ENCODE measurements at places on chromosomes 16 and 17. TPM values are rescaled to one million over a fixed set of nuclear protein-coding genes. Genes with fewer than 3 reads are reported as not detected.

Gene MYH1
- not detected for total RNA-seq

Gene HSD11B2
- 3.8 TPM for total RNA-seq

Gene ACSM2A
- total RNA-seq: not detected

Gene DCAKD
- 91.8 TPM for total RNA-seq

Gene KRT222
- total RNA-seq: not detected

Gene SOX9
- 36.9 TPM for total RNA-seq

Gene MT1X
- total RNA-seq: 13.2 TPM

Gene CMTM2
- 0.54 TPM for total RNA-seq

Gene FBXW10
- total RNA-seq: 0.20 TPM

DNA sequence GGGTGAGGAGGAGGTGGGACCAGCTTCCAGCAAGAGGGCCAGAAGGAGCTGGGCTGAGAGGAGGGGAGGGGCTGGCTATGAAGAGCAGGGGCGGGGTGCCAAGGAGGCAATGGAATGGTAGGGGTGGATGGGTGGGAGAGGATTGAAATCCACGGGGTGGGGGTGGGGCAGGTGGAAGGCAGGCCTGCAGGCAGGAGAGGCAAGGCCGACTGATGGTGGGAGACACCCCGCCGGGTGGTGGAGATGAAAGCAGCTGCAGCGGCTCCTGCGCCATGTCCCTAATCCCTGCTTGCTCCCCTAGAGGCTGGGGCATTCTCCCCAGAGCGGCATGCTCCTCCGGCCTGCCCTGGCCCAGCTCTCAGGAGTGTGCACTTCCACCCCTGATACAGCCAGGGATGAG lies 27.8 kb upstream of the TAC4 start:
- no peak overlapping the region for H3K27ac ChIP-seq
- DNase-seq: no peak
- no peak overlapping the region for H3K4me3 ChIP-seq
- no peaks in the 10 kb centered on the region for H3K4me1 ChIP-seq
- peaks cover 33% of the 10 kb centered on the region for H3K27me3 ChIP-seq

GRCh38 chr16:27098366-27099049 lies 31.8 kb downstream of the C16orf82 start:
- H3K27me3 ChIP-seq: no peaks in the 10 kb centered on the region
- no peak for DNase-seq
- H3K4me1 ChIP-seq: no peaks in the 10 kb centered on the region
- H3K4me3 ChIP-seq: no peak overlapping the region

DNA sequence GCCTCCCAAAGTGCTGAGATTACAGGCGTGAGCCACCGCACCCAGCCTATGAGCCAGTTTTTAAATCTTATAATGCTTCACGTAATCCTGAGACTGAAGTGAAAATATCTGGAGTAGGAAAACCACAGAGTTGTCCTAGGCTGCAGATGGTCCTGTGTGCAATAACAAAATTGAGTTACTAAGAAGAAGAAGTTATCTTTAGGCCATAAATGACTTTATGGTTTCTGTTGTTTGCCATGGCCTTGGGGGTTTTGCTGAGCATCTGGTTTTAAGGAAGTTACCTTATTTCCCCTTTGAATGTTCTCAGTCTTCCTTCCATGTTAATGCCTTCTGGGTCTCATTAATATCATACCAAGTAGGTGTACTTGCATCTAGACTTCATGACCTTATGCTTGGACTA lies 16.5 kb downstream of the NMT1 start:
- no peak overlapping the region for H3K4me3 ChIP-seq
- peaks cover 11% of the 10 kb centered on the region for H3K36me3 ChIP-seq
- peaks cover 4% of the 10 kb centered on the region for H3K4me1 ChIP-seq
- DNase-seq: no peak

DNA sequence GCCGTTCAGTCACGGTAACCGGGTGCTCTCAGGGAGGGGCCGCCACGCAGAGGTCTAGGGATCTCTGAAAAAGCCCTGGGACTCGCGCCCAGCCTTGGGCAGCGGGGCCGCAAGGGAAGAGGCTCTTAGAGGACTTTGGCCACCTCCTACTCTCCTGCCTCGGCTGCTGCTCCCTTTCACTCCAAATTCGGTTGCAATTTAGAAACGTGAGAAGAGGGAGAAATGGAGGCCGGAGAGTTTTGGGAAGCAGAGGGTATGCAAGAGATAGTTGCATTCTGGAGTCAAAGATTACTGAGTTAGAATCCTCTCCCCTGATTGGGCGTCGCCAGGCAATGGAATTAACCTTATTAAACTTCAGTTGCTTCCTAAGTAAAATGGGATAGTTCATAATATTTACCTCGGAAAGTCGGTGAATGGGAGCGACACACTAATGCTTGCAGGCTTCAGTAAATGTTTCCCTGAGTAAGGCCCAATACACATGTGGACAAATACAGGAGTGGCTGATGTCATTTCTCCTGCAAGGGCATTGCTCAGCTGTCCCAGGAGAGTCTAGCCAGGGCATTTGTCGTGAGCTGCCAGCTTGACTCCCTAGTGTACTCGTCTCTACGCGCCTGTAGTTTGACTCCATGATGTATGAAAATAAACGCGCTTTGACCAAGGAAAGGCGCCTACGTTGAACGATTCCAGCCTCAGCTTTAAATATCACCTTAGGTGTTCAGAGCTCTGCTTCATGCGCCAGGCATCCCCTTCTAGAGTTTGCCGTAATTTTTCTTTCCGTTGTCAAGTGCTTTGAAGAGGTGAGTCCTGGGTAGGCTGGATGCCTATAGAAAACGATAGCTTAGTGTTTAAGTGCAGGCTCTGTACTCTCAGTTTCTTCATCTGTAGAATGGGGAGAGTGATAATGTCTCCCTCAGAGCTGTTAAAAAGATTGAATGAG lies 667 bp downstream of the OGFOD1 start:
- no peaks in the 10 kb centered on the region for H3K27me3 ChIP-seq
- peaks cover 47% of the 10 kb centered on the region for H3K4me1 ChIP-seq
- no peak for DNase-seq

- H3K4me3 ChIP-seq: peak overlapping the region; percentile 95
- peaks cover 16% of the 10 kb centered on the region for H3K27me3 ChIP-seq
- H3K4me1 ChIP-seq: peaks cover 38% of the 10 kb centered on the region
- peak; percentile 25 for DNase-seq
- H3K36me3 ChIP-seq: no peaks in the 10 kb centered on the region
Measured at GRCh38 chr17:64262198-64262999, 661 bp downstream of the TEX2 start.

- H3K27ac ChIP-seq: no peak overlapping the region
- H3K36me3 ChIP-seq: no peaks in the 10 kb centered on the region
- H3K27me3 ChIP-seq: no peaks in the 10 kb centered on the region
- H3K4me1 ChIP-seq: peaks cover 29% of the 10 kb centered on the region
Measured at GRCh38 chr16:56113223-56113622, 78.1 kb upstream of the GNAO1 start.

DNA sequence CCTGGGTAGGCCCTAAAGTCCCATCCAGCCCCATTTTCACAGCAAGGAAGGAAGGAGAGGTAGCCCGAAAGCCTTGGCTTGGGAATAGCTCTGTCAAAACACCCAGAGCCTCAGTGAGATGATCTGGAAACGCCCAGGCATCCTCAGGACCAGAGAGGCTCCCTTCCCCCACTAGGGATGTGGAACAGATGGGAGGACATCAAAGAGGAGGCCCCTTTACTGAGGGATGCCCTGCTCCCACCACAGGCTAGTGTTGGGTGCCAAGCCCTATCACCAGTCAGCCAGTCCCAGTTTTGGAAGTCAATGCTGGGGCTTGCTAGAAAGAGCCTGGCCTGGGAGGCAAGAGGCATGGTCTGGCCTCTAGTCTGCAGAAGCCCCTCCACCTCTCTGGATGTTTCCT lies 4.7 kb downstream of the TPPP3 start:
- H3K36me3 ChIP-seq: no peaks in the 10 kb centered on the region
- no peak for DNase-seq
- H3K4me1 ChIP-seq: peaks cover 14% of the 10 kb centered on the region
- H3K4me3 ChIP-seq: peak overlapping the region; percentile 55
- no peak overlapping the region for H3K27ac ChIP-seq

DNA sequence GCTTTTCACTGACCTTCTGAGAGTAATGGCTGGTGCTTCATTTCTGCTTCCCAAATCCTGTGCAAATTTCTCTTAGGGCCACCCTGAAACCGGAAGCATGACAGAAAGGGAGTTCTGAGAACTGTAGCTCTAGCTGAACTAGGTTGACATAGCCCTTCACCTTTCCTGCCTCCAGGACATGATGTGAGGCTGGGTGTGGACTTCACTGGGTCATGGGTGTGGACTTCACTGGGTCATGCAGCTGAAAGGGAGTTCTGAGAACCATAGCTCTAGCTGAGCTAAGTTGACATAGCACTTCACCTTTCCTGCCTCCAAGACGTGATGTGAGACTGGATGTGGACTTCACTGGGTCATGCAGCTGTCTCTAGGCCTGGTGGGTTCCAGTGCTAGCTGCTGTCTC lies 54.3 kb upstream of the NLRP1 start:
- no peak for DNase-seq
- H3K4me1 ChIP-seq: no peaks in the 10 kb centered on the region
- peaks cover 29% of the 10 kb centered on the region for H3K27me3 ChIP-seq
- H3K36me3 ChIP-seq: no peaks in the 10 kb centered on the region

GRCh38 chr16:87747626-87748414 lies 18.0 kb downstream of the KLHDC4 start:
- H3K4me1 ChIP-seq: no peaks in the 10 kb centered on the region
- H3K27me3 ChIP-seq: no peaks in the 10 kb centered on the region
- peaks cover 12% of the 10 kb centered on the region for H3K36me3 ChIP-seq
- no peak overlapping the region for H3K4me3 ChIP-seq

DNA sequence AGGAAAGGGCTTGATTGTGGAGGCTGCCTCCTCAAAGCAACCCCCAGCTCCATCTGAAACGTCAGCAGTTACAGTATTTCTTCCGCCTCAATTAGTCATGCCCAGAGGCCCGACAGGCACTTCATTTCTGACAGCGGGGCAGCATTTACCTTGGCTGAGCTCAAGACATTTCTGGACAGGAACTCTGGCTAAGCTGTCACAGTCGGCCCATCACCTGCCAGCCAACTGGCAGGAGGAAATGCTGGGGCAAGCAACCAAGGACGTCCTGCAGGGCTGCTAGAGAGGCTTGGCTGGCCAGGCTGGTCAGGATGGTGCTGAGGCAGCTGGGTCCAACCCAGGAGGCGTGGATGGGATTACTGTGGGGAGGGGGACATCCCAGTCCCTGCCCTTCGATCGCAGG lies 27.8 kb downstream of the PLXDC1 start:
- no peak overlapping the region for H3K27ac ChIP-seq
- DNase-seq: no peak
- H3K4me1 ChIP-seq: no peaks in the 10 kb centered on the region
- no peak overlapping the region for H3K4me3 ChIP-seq

GRCh38 chr16:75550211-75550662 lies 5.8 kb downstream of the TMEM231 start:
- no peak overlapping the region for H3K4me3 ChIP-seq
- H3K27ac ChIP-seq: no peak overlapping the region
- no peaks in the 10 kb centered on the region for H3K27me3 ChIP-seq
- no peak for DNase-seq

Data from neural crest cell (in vitro differentiated cells).